Suppressor macrophage (primary cell): ENCODE measurements at places on chromosomes 4 and X.

DNA sequence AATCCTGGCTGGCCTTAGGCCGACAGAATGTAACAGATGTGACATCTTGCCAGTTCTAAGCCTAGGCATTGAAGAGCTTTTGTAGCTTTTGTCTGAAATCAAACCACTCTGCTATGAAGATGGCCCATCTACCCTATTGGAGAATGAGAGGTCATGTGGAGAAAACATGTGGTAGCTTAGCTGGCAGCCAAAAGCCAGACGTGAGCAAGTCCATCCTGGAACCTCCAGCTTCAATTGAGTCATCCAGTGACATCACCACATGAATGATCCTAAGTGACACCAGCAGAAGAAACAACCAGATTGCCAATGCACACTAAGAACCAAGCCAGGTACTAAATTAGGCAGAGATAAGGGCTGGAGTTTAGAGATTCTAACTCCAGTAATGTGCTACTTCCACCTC is 154.8 kb upstream of the ZFP42 start:
- no peak for DNase-seq

- peak; percentile 59 for DNase-seq
These were observed at the start of gene CC2D2A for GRCh38 chr4:15469402-15470127. Gene CC2D2A (plus strand): TSS chr4:15469882. CDS start chr4:15475933, 6,051 bp downstream.

DNA sequence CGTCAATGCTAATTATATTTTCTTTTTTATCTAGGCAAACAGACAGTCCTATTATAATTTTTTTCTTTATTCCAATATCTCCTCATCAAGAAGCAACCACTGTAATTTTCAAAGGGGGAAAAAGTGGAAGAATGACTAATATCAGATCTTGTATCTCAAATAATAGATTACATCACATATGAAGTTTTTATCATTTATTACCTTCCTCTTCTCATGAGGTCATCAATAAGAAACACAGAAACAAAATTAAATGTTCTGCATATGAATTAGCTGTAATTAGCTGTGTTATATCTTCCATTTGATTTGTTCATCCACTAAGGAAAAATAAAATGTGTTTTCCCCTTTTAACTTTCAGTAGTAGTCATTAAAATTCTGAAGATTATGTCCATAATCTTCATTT is 14.3 kb downstream of the PRSS12 start:
- DNase-seq, result no peak

DNA sequence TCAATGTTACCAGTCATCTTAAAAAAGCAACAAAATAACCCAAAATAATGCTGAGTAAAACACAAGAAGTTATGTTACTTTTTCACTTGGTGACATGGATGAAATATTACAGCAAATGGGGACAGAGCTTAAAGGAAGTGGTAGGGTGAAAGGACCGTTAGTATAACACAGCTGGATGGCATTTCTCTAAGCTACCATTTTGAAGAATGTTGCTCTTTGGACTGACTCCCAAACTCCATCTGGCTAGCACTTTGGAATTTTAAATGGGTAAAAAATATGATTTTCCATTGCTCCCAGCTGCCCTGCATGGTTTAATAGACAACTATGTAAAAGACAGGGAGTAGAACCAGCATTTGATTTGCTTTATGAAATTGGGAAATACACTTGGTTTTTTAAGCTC is 27.6 kb downstream of the CLCN5 start:
- DNase-seq, result no peak

- no peak for DNase-seq
These were observed 9.8 kb downstream of the ZBTB33 start for GRCh38 chrX:120260369-120260768.

- peak; percentile 13 for DNase-seq
These were observed 89.5 kb upstream of the CITED1 start for GRCh38 chrX:72395237-72395636.

GRCh38 chrX:71282514-71283402 is 677 bp upstream of the NONO start:
- DNase-seq, result no peak
